ENCODE measurements at places on chromosomes 5 and 9.
A peak's percentile ranks its signal among the peaks of the same experiment; 100 is the strongest.

- no peaks in the 10 kb centered on the region for H3K4me1 ChIP-seq
- no peak overlapping the region for H3K4me3 ChIP-seq
- H3K27me3 ChIP-seq = no peaks in the 10 kb centered on the region
- no peak for DNase-seq
- H3K36me3 ChIP-seq = no peaks in the 10 kb centered on the region
- no peak overlapping the region for H3K27ac ChIP-seq
Measured at GRCh38 chr9:106621313-106622163, 241.4 kb upstream of the ZNF462 start.

DNA sequence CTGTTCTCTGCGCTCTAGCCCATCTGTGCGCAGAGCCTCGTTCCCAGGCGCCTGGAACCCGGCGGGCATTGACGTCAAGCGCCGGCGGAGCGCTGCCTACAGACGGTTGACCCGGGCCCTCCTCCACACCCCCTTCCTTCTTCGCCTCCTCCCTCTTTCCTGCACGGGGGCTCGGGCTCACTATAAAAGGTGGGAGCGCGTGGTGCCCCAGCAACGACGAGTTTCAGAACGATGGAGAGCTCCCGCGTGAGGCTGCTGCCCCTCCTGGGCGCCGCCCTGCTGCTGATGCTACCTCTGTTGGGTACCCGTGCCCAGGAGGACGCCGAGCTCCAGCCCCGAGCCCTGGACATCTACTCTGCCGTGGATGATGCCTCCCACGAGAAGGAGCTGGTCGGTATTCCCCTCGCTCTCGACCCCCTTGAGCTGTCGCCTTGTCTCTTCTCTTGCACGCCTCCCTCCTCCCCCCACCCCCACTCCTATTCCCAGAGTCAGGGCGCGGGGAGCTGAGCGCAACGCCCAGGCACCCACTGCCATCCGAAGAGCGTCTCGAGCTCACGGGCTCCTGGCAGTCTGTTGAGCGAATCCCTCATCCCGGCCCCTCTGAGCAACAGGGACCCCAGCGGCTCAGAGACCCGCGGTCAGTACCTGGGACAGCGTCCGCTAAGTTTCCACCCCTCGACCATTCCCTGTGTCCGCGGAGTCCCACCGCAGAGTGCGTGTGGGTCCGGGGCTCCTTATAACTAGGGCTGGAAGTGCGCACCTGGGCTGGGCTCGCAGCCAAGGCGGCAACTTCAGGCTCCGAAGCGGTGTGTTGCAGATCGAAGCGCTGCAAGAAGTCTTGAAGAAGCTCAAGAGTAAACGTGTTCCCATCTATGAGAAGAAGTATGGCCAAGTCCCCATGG lies at the start of gene CARTPT:
Gene CARTPT, plus strand, starts transcription at position 213 of the 902 bp plus-strand sequence. Its CDS starts 19 bp downstream, at position 232.
- peak; percentile 7 for DNase-seq
- no peak within 1 kb of the TSS for H3K4me3 ChIP-seq
- peaks cover 2% of the 10 kb centered on the region for H3K4me1 ChIP-seq
- peaks cover 60% of the 10 kb centered on the region for H3K27me3 ChIP-seq

- H3K27me3 ChIP-seq = no peaks in the 10 kb centered on the region
- peaks cover 4% of the 10 kb centered on the region for H3K4me1 ChIP-seq
- no peaks in the 10 kb centered on the region for H3K36me3 ChIP-seq
- no peak overlapping the region for H3K27ac ChIP-seq
Measured at GRCh38 chr9:1492156-1492555, 442.0 kb downstream of the DMRT2 start.

- H3K4me3 ChIP-seq = no peak overlapping the region
- no peaks in the 10 kb centered on the region for H3K36me3 ChIP-seq
- no peaks in the 10 kb centered on the region for H3K4me1 ChIP-seq
- H3K27ac ChIP-seq = no peak overlapping the region
- no peak for DNase-seq
Measured at GRCh38 chr9:135303280-135303647, 176.3 kb upstream of the PPP1R26 start.

GRCh38 chr9:76463211-76463610 lies 4.2 kb downstream of the GCNT1 start:
- peaks cover 46% of the 10 kb centered on the region for H3K4me1 ChIP-seq
- peaks cover 5% of the 10 kb centered on the region for H3K36me3 ChIP-seq
- no peaks in the 10 kb centered on the region for H3K27me3 ChIP-seq
- no peak overlapping the region for H3K4me3 ChIP-seq
- DNase-seq = no peak

- no peak for DNase-seq
- no peaks in the 10 kb centered on the region for H3K36me3 ChIP-seq
- H3K27ac ChIP-seq = no peak overlapping the region
- H3K27me3 ChIP-seq = no peaks in the 10 kb centered on the region
- H3K4me3 ChIP-seq = no peak overlapping the region
Measured at GRCh38 chr5:42518595-42519221, 95.5 kb downstream of the GHR start.

- DNase-seq = no peak
- H3K27me3 ChIP-seq = no peaks in the 10 kb centered on the region
- H3K4me3 ChIP-seq = peak overlapping the region; percentile 100
- peak overlapping the region; percentile 100 for H3K27ac ChIP-seq
- peaks cover 35% of the 10 kb centered on the region for H3K36me3 ChIP-seq
Measured at GRCh38 chr5:159262472-159262858, 625 bp upstream of the UBLCP1 start.

- DNase-seq = no peak
- H3K27ac ChIP-seq = no peak overlapping the region
- no peaks in the 10 kb centered on the region for H3K36me3 ChIP-seq
- peaks cover under 1% of the 10 kb centered on the region for H3K27me3 ChIP-seq
Measured at GRCh38 chr5:178422400-178422775, 167.8 kb downstream of the COL23A1 start.

DNA sequence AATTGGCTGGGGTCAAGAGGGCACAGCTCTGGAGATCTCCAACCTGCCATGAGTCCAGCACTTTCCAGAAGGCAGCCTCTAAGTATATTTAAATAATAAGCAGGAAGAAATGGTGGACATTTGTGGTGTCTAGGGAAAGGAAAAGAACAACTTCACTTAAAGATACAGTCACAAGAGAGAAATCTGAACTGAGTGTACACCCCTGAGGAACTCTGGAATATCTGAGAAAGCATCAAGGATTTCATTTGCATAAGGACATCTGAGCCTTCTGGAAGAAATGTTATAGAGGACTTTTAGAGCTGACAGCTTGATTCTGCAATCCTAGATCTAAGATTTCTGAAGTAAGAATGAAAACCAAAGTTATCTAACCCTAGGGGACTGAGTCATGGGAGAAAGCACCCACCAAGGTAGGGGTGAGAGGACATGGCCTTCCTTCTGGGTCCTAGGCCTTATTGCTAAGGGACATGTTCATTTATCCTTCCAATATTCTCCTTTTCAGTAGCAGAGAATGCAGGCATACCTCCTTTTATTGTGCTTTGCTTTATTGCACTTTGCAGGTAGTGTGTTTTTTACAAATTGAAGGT lies 253.4 kb upstream of the SLC24A2 start:
- DNase-seq = no peak
- no peak overlapping the region for H3K27ac ChIP-seq
- H3K27me3 ChIP-seq = no peaks in the 10 kb centered on the region
- no peak overlapping the region for H3K4me3 ChIP-seq

DNA sequence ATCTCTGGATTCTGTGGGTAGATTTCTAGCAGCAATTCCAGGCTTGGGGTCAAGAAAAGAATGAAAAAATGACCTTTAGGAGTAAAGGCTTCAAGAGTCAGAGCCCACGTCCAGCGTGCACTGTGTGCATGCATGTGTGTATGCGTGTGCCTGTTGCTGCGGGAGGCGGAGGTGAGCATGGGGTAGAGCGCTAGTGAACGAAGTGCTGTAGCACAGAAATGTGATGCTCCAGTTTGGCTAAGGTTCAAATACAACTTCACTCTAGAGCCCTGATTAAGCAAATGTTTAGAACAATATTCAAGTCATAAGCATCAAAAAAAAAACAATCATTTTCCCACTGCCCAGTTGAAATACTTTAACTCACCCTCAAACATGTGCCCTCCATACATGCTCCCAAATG lies 403.9 kb downstream of the ZNF608 start:
- H3K4me1 ChIP-seq = peaks cover 2% of the 10 kb centered on the region
- no peak overlapping the region for H3K27ac ChIP-seq
- DNase-seq = no peak
- no peak overlapping the region for H3K4me3 ChIP-seq
- H3K27me3 ChIP-seq = no peaks in the 10 kb centered on the region

- H3K27ac ChIP-seq = no peak overlapping the region
- H3K4me3 ChIP-seq = no peak overlapping the region
- H3K27me3 ChIP-seq = peaks cover 6% of the 10 kb centered on the region
- no peak for DNase-seq
- H3K4me1 ChIP-seq = no peaks in the 10 kb centered on the region
- no peaks in the 10 kb centered on the region for H3K36me3 ChIP-seq
Measured at GRCh38 chr5:35096216-35096615, 48.5 kb upstream of the AGXT2 start.

GRCh38 chr5:126199467-126199866 lies 223.7 kb upstream of the GRAMD2B start:
- H3K36me3 ChIP-seq = no peaks in the 10 kb centered on the region
- H3K27ac ChIP-seq = no peak overlapping the region
- H3K27me3 ChIP-seq = no peaks in the 10 kb centered on the region
- no peaks in the 10 kb centered on the region for H3K4me1 ChIP-seq
- DNase-seq = no peak

- peaks cover 10% of the 10 kb centered on the region for H3K4me1 ChIP-seq
- H3K4me3 ChIP-seq = no peak overlapping the region
- no peak for DNase-seq
- H3K36me3 ChIP-seq = no peaks in the 10 kb centered on the region
- no peak overlapping the region for H3K27ac ChIP-seq
Measured at GRCh38 chr5:146891511-146891910, 13.0 kb upstream of the PPP2R2B start.

DNA sequence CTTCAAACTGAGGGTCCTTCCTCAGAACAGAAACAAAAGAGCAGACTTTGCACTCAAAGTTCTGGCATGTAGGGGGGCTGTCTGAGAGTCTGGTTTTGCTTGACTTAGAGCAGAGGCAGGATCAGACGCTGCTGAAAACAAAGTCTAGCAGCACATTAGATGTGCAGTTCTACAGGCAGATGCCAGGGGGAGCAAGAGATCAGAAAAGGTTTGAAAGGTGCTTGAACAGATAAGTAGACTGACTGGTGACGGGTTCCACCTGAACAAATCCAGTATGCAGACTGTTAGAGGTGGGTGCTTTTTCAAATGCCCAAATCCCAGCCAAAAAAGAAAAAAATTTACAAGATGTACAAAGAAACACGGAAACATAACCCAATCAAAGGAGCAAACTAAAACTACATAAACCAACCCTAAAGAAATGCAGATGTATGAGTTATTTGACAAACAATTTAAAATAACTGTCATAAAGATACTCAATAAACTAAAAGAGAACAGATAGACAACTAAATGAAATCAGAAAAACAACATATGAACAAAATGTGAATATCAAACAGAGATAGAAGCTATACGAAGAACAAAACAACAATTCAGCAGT lies 194.7 kb upstream of the FREM1 start:
- no peak overlapping the region for H3K27ac ChIP-seq
- H3K36me3 ChIP-seq = no peaks in the 10 kb centered on the region
- no peaks in the 10 kb centered on the region for H3K4me1 ChIP-seq
- DNase-seq = peak; percentile 26
- H3K4me3 ChIP-seq = no peak overlapping the region

GRCh38 chr5:74328221-74328630 lies 312.3 kb downstream of the ENC1 start:
- H3K4me1 ChIP-seq = peaks cover 24% of the 10 kb centered on the region
- peaks cover 50% of the 10 kb centered on the region for H3K27me3 ChIP-seq
- no peak for DNase-seq
- H3K4me3 ChIP-seq = no peak overlapping the region
- no peak overlapping the region for H3K27ac ChIP-seq
- no peaks in the 10 kb centered on the region for H3K36me3 ChIP-seq

DNA sequence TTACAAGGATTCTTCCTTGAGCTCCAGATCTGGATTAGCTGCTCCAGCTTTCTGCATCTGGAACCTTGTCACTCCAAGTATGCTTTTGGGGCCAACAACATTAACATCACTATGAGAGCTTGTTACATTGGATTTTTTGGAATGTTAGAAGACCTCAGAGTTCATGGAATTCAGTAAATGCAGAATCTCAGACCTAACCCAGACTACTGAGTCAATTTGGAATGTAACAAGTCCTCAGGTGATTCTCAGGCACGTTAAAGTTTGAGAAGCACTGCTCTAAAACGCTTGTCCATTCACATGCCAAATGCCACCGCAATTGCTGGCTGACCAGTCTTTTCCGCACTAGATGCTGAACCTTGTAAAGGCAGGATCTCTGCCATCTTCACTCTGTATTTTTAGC lies 251.4 kb upstream of the TRIM32 start:
- no peak for DNase-seq
- no peak overlapping the region for H3K4me3 ChIP-seq
- peaks cover 17% of the 10 kb centered on the region for H3K36me3 ChIP-seq
- H3K27ac ChIP-seq = no peak overlapping the region
- H3K4me1 ChIP-seq = no peaks in the 10 kb centered on the region

DNA sequence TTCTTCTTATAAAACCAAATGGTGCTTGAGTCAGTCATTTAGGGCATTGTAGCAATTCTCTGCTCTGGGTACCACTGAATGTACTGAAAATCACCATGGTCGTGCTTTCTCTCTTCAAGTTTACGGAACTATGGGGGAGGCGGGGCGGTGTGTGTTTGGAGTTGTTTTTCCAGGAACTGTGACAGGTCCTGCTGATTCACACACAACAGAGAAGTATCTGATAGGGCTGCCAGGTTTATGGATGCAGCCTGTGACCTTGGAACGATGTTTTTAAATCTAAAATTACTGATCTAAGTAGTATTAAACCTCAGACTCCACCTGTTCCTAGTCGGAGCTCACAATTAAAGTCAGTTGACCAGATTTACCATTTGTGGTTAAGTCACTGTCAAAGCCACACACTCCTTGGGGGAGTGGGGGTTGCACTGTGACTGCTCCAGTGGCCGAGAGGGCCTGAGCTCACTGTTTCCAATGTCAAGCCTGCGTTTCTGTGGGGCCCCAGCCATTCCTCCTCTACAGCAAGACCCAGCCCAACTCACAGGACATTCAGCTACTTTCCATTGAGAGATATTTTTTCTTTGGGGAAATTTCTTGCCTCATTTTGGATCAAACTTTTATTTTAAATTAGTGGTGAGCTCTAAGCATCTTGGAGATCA lies 44.4 kb downstream of the GADD45G start:
- no peak for DNase-seq
- no peak overlapping the region for H3K27ac ChIP-seq
- H3K27me3 ChIP-seq = peaks cover 6% of the 10 kb centered on the region

DNA sequence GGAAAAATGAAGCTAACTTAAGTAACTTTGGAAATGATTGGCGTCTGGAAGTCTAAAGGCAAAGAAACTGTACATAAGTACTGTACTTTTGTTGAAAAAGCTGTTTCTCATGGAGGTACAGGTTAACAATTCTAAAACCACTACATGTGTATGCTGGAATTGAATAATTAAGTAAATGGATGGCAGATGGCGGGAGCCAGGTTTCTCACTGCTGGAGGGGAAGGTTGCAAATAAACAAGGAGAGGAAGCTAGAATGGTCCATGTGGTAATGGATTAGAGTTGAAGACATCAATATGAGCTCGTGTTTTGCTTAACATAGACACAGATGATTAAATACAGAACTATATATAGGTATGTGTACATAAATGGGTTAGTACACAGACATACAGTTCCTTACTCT lies 43.2 kb upstream of the ASTN2 start:
- H3K4me3 ChIP-seq = no peak overlapping the region
- no peaks in the 10 kb centered on the region for H3K36me3 ChIP-seq
- no peaks in the 10 kb centered on the region for H3K27me3 ChIP-seq
- no peak for DNase-seq
- H3K4me1 ChIP-seq = no peaks in the 10 kb centered on the region

- peaks cover 15% of the 10 kb centered on the region for H3K27me3 ChIP-seq
- no peaks in the 10 kb centered on the region for H3K36me3 ChIP-seq
- no peak for DNase-seq
- no peaks in the 10 kb centered on the region for H3K4me1 ChIP-seq
Measured at GRCh38 chr9:135290086-135290485, 189.5 kb upstream of the PPP1R26 start.
